NCI-H2029 (cell line): ENCODE measurements at places on chromosomes 1 and 21.

DNA sequence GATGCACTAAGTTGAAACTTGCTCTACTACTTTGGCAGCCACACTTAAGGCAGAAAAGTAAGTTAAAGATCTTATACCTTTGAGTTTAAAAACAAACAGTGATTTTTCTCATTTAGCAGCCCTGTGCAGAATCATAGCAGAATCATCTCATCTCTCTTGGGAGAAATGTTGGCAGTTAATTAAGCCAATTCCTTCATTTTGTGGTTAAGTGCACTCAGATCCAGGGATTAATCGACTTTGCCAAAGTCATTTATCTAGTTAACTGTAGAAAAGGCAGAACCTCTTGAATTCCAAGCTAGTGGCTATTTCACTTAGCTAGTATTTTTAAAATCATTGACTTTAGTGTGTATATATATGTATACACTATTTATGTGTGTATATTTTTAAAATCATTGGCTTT lies 125.0 kb downstream of the GPR52 start:
- no peak for DNase-seq

GRCh38 chr1:47568763-47569162 lies 130.9 kb downstream of the FOXD2 start:
- DNase-seq: peak; percentile 55

GRCh38 chr1:199292896-199293295 lies 654.1 kb downstream of the PTPRC start:
- DNase-seq: no peak

DNA sequence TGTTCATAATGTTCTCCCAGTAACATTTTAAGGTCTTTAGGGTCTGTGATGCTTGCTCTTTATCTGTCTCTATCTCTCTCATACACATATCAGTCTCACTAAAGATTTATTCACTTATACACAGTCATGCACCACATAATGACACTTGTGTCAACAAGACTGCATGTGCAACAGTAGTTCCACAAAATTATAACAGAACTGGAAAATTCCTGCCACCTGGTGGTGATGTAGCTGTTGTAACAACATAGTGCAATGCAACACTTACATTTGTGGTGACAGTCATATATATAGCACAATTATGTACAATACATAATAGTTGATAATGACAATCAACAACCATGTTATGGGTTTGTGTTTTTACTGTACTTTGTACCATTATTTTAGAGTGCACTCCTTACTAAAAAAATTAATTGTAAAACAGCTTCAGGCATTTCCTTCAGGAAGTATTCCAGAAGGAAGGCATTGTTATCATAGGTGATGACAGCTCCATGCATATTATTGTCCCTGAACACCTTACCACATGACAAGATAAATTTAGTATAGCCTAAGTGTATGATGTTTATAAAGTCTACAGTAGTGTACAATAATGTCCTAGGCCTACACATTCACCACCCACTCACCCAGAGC lies 8.1 kb downstream of the TDRD5 start:
- no peak for DNase-seq

- no peak for DNase-seq
Measured at GRCh38 chr21:23930565-23930964, 1676.7 kb downstream of the MRPL39 start.

DNA sequence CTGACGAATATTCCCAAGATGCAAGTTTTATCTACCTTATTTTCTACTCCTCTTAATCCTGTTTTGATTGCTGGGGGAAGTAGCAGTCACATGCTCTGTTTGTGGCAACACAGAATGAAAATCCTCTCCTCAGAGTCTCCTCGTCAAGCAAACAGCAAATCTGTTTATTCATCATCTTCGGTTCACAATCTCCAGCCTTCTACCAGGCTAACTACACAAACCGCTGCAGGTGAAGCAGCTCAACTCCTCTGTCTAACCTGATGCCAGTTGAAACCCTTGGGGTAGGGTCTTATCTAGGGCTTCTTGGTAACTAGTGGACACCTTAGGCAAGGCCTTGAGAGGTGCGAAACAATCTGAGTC lies 91.0 kb downstream of the SIPA1L2 start:
- no peak for DNase-seq

DNA sequence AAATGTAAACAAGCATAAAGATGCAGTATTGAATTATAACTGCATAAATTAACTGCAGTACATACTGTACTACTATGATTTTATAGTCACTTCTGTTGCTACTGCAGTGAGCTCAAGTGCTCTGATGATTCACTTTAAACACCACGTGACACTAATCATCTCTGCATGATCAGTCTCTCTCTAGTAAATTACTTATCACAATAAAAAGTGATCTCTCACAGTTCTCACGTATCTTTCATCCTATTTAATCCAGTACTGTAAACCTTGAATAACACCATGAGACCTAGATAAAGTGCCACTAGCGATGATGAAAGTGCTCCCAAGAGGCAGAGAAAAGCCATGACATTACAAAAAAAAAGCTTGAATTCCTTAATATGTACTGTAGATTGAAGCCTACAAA lies 1242.0 kb downstream of the AMY1C start:
- DNase-seq: peak; percentile 51

DNA sequence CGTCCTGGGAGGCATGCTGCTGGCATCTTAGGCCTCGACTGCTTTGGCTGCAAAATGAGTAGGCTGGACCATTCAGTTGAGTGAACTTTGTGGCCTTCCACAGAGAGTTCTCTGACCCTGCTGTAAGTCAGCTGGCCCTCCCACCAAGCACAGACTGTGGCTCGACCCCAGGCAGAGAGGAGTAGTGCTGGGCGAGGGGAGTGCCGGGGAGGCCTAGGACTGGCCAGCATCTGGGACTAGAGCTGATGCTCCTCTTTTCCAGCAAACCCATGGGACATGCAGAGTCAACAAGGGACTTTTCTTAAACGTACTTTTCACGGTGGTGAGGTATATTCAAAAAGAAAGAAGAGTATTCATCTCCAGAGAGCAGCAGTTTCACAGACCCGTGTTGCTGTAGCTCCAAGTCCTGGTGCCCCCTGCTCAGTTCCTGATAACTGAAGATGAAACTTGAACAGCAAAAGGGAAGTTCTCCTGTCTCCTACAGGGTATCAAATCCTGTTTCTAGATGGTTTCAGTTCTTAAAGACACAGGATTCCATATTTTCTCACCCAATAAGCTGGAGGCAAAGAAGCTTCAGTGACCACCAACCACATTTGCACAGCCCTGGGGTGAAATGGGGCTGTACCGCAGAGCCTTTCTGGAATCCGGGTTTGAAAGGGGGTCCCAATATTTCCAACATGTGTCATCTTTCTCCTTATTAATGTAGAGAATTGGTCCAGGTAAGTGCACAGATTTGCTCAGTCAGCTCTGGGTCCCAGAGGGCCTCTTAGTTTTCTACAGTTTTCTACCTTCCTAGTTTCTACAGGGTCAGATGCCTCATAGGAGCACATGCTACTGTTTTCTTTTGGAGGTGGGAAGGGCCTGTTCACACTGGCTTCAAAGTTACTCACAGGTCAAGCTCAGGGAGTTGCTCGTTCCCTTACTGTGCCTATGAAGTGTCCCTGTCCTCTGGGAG lies 20.9 kb downstream of the BATF3 start:
- no peak for DNase-seq

DNA sequence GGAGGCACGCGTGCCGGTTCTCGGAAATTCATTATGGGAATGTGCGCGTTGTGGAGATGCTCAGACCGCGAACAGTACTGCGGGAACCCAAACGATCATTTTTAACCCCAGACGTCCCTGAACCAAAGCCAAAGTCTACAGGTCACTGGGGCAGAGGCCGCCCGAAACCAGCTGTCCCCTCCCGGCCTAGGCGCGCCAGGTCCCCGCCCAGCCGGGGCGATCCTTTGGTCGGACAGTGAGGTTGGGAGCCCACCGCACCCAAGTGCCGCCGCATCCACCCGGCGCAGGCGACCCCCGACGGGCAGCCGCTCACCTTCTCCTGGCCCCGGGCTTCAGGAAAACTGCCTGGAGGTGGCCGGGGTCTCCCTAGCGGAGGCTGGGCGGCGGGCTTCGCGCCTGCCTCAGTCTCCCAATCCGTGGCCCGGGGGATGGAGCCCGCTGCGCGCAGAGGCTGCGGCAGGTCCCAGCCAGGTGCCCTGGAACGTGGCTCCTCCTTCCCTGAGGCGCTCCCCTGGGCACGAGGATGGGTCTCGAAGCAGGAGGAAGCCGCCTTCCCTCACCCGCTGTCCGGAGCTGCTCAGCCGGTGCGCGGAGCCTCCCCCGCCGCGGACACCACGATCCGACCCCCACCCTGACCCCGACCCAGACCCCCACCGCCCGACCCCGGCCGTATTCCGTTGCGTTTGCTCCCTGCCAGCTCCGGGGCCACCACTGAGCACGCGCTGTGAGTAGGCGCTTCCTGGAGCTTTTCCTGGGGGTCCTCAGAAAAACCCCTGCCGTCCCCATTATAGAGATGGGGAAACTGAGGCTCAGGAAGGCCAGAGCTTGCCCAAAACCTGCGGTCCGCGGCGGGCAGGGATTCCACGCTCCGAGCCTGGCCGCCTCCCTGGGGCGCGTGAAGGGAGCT lies 8.1 kb upstream of the SLX9 start:
- no peak for DNase-seq

- DNase-seq: no peak
Measured at GRCh38 chr1:200525090-200525987, 95.2 kb downstream of the KIF14 start.

GRCh38 chr1:69967245-69967766 lies 238.1 kb downstream of the LRRC40 start:
- DNase-seq: no peak

DNA sequence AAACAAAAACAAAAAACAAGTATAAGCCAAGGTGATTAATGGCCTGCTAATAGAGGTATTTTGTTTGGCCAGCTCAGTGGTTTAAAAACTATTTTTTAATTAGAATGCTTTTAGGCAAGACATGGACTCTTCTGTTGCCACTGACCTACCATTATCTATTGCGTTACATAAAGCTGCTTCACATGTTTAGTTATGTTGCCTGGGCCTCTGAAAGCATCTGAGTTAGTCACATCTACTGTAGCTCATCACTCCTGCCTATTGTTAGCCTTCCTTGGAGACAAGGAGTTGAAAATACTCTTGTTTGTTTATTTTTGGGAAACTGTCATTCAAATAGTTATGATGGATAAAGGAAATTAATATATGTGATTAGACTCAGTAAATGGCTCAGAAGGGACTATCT lies 14.3 kb downstream of the DNAJB4 start:
- no peak for DNase-seq

- no peak for DNase-seq
Measured at GRCh38 chr1:77313491-77313890, 31.7 kb downstream of the AK5 start.

DNA sequence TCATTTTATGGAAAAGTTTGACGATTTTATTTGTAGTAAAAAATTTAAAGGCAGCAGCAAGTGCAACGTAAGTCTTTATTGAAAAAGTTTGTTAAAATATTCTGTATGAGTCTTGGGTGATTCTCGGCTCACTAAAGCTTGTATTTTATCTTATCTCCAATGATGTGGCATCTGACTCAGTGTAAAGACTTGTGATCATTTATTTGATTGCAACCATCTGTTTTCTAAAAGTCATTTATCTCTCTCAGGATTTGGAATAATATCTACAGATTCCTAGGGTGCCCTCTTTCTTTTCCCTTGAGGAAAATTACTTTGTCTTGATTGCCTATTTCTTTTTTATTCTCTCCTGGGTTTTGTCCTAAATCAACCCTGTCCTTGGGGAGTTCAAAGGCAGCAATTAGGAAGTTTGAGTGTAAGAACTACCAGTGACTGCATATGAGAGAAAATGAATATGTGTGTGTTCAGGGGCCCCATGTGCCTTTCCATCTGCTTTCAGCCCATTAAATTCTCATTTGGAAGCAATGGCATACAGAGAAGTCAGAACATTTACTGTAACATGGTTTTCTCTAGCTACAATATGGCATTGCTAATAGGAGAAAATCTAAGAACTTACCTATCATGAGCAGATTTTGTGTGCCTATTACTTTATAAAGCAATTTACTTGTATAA lies 575.0 kb upstream of the CHRM3 start:
- DNase-seq: no peak

DNA sequence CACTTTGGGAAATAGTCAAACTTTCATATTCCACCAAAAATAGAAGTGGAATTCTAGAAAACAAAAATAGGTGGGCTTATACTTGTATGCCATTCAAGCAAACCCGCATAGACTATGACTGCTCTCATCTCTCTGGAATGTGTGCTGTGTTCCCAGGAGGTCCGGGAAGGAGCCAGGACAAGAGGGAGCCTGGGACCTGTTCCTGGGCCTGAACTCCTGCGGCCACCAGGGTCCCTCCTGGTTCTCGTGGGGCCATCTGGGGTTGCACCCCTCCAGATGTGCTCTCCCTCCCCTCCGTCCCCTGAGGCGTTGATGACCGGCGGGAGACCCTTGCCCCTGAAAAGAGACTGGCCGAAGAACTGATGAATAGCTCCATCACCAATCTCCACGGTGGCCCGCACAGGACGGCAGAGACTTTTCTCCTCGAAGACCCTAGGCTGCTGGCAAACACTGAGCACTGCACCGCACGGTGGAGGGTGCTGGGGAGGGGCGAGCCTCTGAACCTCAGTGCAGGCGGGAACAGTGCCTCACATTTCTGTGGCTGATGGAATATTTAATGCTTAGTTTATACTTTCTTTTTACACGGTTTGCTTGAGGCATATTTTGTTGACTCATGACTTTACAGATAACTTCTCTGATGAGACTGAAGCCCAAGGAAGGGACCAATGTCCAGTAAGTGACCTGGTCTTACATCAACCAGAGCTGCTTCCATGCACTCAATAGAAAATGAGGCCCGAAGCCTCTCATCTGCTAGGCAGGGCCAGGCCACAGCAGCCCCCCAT lies 9.6 kb upstream of the ADARB1 start:
- DNase-seq: no peak

GRCh38 chr1:36136535-36136934 lies 11.5 kb upstream of the COL8A2 start:
- no peak for DNase-seq

GRCh38 chr1:167169642-167170041 lies 51.0 kb upstream of the POU2F1 start:
- no peak for DNase-seq

DNA sequence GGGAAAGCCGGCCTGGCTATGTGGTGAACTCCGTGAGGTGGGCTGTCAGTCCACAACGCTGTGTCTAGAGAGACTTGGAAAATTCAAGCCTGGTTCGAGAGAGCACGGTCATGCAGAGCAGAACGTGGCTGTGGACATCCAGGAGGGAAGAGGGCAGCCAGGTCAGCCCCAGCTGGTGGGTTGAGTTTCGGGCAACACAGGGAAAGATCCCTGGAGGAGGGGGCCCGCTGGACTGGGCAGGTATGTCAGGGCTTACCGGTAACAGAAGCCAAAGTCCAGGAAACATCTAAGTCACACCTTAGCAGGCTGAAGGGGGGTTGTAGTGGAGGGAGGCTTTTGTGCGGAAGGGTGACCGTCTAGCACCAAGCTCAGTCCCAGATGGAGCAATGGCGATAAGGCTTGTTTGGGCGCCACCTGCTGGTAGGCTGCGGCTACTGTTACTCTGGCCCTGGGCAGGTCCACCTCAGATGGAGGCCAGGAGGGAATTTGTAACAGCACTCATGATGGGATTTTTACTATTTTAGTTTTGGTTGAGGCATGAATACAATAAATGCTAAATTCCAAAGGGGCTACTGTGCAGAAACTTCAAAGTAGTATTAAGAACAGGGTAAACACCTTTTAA lies 143.3 kb upstream of the ZNF644 start:
- DNase-seq: peak; percentile 81

GRCh38 chr1:175062858-175063257 lies 4.8 kb upstream of the TNN start:
- DNase-seq: no peak
